Tibial artery (tissue), 4 donors: ENCODE measurements at places on chromosomes 11 and 22.
A peak's percentile ranks its signal among the peaks of the same experiment; 100 is the strongest.

DNA sequence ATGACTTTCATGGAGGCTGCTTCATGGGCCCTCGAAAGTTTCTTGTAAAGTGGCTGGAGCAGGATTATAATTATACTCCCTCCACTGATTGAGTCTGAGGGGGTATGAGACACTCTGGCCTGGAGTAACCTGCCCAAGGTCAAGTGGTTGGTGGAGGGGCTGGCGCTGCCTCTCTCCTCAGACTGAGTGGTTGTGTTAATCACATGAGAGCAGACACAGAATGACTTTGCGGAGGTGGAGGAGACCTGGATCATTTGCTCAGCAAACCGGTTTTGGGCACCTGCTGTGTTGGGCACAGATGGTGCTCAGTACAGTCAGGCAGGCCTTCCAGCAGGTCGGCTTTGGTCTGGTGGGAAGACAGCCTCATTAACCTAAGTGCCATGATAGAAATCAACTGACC, 11.8 kb downstream of the BCR start:
- DNase-seq: no peak

- no peak for DNase-seq
Measured at GRCh38 chr11:102118937-102119336, 8.7 kb downstream of the YAP1 start.

- no peak for DNase-seq
Measured at GRCh38 chr11:112670806-112671570, 290.2 kb upstream of the NCAM1 start.

DNA sequence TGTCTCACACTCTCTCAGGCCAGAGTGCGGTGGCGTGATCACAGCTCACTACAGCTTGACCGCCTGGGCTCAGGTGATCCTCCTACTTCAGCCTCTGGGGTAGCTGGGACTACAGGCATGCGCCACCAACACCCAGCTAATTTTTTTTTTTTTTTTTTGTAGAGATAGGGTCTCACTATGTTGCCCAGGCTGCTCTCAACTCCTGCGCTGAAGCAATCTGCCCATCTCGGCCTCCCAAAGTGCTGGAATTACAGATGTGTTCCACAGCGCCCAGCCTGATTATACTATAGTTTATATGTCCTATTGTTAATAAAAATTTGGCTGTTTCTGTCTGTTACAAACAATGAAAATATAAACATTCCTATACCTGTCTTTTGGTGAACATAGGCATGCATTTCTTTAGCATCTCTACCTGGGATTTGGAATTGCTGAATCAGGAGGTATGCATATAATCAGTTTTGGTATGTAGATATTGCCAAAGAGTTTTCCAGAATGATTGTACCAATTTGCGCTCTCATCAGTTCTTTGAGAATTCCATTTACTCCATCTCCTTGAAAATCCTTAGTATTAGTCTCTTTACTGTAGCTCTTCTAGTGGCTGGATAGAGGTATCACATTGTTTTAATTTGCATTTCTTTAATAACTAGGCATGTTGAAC, 78.8 kb downstream of the TEAD1 start:
- DNase-seq: no peak

GRCh38 chr11:114889594-114890011, 211.3 kb downstream of the NXPE2 start:
- DNase-seq: no peak

GRCh38 chr11:100705447-100705846, 18.4 kb downstream of the ARHGAP42 start:
- no peak for DNase-seq

DNA sequence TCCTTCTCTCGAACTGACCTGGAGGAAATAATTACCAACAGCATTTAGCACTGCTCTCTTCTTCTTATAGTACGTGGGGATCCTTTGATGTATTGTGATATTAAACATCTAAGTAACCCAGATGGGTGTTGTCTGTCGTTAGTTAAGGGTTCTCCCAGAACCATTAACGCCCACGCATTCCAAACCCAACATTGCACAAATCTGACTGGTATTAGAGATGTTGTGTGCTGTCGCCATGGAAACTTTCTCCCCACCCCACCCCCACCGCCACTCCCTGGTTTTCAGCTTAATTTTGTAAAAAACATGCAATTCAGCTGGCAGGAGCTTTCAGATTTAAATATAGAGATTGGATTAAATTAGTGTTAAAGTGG, 1495.2 kb downstream of the TBC1D22A start:
- peak; percentile 23 for DNase-seq

- no peak for DNase-seq
Measured at GRCh38 chr11:134916421-134917213, 504.6 kb upstream of the B3GAT1 start.

- no peak for DNase-seq
Measured at GRCh38 chr22:23745791-23746190, 5.1 kb downstream of the ZNF70 start.

DNA sequence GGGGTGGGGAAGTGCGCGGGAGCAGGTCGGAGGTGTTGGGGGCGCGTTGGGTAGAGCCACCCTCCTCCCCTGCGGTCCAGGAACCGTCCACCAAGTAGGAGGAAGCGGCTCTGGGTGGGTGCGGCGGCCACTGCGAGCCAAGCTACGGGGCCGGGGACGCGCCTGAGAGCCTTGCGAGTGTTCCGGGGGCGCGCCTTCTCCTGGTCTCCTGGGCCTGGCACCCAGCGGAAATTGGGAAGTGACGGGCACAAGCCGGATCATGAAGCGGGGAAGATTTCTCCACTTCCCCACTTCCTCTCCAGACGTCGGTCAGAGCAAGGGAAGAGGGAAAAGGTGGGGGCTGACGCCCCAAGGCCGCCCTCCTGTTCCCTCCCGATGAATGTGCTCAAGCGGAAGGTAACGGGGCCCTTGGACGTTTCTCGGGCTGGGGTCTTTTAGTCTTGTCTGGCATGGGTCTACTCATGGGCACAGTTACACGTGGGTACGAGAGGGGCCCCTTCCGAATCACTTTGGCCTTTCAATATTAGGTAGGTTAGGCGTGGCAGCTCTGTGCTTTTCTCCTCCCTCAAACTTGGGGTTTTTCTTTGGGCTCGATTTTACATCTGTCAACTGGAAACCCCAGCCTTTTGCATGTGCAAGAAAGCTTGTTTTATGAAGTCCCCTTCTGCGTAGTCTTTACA, 865 bp downstream of the RBM14 start:
- peak; percentile 83 for DNase-seq

DNA sequence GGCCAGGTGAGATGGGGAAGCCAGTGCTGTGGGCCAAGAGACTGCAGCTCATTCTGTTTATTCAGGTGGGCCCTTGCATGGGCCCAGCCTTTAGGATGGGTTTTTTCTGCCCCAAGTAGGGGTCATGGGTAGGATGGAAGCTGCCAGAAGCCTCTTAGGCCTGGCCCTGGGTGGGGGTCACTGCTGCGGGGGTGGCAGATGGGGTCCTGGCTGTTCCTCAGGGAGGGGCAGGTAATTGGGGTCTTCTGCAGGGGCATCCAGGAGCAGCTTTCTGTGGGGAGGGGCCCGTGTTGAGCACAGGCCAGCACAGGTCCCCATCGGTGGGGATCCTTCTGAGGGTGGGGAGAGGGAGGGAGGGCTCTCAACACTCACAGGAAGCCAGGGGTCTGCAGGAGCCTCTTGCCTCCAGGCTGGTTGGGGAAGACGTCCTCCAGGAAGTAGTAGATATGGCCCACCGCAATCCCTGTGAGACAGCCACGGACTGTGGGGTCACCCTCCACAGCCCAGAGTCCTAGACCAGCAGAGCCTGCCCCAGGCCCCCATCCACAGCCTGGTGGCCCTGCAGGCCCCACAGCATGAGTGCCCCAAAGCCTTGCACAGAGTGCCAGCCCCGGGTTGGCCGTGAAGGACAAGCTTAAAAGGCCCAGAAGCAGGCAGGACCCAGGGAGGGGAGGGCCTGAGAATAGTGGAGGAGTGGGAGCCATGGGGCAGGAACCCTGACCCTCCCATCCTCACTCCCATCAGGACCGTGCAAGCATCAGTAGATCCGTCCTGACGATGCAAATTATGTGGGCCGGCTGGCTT, 1.9 kb downstream of the DERL3 start:
- no peak for DNase-seq

DNA sequence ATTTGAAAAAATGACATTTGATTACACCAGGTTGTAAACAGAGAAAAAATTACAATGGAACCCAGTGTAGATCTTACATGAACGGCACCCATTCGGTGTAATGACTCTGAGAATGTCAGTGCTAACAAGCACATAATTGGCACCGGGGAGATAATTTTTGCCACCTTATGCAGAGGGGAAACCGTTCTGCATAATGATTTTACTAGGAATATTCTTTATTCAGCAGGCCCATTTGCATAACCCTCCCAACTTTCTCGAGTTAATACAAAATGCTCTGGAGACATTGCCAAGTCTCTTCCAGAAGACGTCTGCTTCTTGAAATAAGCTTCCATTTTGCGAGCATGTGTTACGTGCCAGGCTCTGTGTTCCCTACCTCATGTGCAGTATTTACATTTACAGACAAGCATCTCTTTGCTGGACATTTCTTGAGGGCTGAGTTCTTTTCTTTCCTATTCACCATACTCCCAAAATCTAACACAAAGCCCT, 275.8 kb downstream of the MIAT start:
- DNase-seq: no peak

DNA sequence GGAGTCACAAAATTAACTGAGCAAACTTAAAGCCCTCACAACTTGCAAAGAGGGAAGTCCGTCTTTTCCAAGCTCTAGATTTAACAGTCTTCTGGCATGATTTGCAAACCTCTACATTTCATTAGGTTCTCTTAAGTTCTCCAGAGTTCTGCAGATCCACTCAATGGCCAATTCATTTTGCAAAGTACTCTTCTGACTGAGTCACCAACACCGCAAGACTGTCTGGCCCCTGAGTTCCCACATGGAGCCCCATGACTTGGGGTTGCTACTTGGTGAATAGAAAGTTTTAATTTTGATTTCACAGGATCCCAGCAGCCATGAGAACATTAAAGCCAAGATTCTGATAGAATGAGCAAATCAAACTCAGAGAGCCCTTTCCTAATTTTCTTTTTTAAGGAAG, 134.5 kb downstream of the PLEKHA7 start:
- no peak for DNase-seq

- no peak for DNase-seq
Measured at GRCh38 chr11:85171648-85172257, 455.4 kb downstream of the DLG2 start.
